ENCODE measurements at places on chromosomes 5 and 9.

DNA sequence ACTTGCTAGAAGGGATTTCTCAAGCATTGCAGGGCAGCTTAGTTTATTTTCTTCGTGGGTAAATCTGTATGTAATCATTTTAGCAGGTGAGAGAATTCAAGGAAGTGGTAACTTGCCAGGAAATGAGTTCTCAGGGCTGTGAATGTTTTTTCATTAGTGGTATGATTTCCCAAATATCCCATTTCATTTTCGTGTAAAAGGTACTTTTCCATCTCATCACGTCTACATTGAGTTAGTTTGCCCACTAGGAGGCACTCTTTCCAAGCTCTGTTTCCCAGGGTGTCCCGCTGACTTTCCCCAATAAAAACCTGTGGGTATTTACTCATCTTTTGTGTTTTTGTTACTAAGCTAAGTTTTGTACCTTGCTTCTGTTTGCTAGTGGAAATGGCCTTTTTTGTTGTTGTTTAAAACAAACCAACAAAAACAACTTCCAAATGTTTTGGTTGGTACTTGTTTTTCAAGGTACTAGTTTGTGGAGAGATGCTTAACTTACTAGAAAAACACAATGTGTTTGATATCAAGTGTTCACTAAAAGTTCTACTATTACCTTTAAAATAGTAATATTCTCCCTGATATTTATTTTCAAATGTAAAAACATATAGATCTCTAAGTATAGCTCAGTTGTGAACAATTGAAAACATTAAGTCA is 373.6 kb downstream of the ADGRV1 start:
- peak; percentile 44 for DNase-seq

DNA sequence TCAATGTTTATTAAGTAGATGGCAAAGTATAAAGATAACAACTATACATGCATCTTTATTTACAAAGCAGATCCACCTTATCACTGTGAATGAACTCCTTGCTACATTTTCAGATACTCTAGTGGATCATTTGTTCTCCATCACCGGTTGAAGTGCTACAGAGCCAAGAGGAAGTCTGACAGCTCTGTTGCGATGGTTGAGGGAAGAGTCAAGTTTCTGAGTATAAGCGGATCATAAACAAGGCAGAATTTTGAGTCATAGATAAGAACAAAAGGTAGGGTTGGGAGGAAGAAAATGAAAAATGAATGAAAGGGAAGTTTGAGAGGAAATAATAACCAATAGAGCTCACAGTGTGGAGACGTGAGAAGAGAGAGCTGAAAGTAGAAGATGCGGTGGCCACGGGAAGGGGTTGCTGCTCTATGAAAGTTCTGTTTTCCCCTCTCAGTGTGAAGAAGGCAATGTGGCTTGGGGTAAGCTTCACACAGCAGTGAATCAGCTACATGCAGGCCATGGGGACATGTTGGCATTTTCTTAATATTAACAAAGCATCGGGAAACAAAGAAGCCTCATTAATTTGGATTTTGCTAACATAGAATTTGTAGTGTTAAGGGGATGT is 30.8 kb upstream of the KCNN2 start:
- DNase-seq = no peak

- no peak for DNase-seq
Observed at GRCh38 chr5:9540791-9541190, 5.1 kb downstream of the SEMA5A start.

DNA sequence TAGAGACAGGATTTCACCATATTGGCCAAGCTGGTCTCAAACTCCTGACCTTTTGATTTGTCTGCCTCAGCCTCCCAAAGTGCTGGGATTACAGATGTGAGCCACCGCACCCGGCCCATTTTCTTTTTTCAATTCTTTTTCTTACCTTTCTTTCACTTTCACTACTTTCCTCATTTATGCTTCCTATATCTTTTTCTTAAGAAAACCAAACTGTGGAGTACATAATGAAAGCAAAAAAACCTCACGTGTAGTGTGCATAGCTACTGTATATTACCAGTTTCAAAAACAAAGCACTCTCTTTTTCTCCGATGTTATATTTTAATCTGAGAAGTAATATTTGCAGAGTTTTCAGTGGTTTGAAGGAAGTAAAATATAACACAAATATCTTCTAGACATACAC is 8.0 kb upstream of the CAST start:
- DNase-seq = no peak

- peak; percentile 27 for DNase-seq
Observed at GRCh38 chr5:137155261-137156000, 343.7 kb downstream of the SPOCK1 start.

DNA sequence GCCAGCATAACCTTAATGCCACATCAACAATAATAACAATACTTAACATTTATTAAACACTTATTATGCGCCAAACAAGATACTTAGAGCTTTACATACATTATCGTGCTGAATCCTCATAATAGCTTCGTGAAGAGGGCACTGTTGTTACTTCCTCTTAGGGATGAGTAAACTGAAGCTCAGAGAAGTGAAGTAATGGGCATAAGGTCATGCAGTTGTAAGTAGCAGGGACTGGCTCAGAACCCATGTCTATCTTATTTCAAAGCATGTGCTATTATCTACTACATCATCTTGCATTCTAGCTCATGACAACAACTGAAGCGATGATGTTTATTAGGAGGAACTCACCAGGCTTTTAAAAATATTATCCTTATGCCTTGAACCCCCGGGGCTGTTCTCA is 34.9 kb upstream of the PPP3R2 start:
- DNase-seq = no peak

GRCh38 chr5:180080486-180081280 is 9.1 kb upstream of the RNF130 start:
- DNase-seq = no peak

GRCh38 chr5:91390268-91390667 is 7.2 kb upstream of the ARRDC3 start:
- no peak for DNase-seq

GRCh38 chr9:33044677-33045282 is 19.7 kb downstream of the DNAJA1 start:
- no peak for DNase-seq

DNA sequence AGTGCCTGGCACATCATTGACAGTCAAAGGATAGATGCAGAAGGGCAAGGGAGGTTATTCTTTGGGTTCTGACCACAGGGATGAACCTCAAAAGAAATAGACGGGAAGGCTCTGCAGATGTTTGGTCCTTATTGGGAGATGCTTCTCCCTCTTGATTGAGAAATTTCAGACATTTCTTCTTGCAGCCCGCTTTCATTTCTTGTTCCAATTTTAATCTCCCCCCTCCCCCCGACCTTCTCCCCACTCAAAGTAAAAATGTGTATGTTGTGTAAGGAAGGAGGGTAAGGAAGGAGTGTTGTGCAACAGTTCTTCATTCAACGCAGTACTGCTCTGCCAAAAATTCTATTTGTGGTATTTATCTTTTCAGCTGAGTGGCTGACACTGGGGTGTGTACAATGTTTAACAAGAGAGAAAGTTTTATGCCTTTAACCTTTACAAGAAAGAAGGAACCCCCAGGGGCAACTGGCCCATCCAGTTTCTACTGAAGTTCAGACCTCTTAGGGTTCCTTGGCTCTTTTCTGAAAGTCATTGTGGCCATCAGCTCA is 46.3 kb upstream of the TNFSF15 start:
- peak; percentile 0 for DNase-seq

DNA sequence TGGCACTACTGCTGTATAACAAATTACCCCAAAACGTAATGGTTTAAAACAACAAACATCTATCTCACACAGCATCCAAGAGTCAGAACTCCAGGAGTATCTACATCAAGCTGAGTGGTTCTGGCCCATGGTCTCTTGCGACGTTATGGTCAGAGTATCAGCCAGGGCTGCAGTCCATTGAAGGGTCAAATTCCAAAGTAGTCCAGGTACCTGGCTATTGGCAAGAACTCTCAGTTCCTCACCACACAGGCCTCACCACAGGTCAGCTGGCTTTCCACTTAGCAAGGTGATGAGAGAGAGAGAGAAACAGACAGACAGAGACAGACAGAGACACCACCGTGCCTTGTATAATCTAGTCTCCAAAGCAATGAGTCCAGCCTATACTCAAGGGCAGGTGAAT is 22.6 kb downstream of the EPB41L4A start:
- DNase-seq = no peak

DNA sequence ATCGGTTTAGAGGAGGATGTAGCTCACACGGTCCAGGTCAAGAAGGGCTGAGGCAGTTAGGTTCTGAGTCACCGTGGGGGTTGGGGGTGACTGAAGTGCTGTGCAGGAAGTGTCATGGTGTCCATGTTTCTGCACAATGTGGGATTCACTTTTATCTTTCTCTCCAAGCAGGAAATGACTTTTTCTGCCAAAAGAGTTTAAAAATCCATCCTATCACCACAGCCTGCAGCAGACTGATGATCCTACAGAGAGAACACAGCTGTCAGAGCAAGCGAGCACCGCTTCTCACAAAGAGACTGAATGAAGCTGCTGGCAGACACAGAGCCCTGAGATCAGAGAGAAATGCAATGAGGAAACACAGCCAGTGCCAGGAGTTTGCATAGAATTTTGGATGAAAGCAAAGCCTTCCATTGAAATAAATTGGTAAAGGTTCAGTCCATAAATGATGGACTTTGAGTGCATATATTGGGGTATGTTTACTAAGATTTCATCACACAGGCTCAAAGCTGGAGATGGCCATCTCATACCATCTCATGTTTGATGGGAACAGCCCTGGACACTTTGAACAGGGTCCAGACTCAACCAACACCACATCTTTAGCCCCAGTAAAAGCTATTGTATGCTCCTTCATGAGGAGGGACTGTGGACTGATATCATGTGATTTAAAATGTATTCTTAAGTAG is 213.9 kb upstream of the FBXL7 start:
- peak; percentile 10 for DNase-seq

DNA sequence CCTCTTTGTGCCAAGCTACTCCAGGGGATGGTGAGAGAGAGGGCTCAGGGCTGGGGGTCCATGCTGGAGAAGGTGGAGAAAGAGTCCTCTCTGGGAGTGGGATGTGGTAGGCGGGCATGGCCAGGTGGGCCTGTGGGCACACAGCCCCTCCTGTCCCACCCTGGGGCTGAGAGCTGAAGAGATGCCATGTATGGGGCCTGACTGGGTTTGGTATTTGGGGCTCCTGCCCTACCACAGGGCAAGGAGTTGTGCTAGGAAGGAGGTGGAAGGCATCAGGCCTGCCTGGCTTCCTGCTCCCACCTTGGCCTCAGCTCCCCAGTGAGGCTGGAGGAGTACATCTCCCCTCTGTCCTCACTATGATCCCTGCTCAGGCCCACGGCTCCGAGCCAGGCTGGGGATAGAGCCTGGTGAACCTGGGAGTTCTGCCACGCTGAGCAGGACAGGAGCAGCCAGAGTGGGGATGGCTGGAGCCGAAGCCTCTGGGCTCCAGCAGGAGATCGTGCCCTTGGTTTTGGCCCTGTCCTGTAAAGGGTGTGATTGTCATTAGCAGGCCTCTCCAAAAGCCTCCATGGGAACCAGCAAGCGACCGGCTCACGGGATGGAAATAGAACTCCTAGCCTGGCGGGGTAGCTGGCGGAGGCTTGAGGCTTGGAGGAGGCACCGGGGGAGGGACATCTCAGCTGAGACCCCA is 75.5 kb downstream of the CACNA1B start:
- DNase-seq = no peak

GRCh38 chr5:104564530-104564929 is 1001.9 kb upstream of the NUDT12 start:
- DNase-seq = no peak

GRCh38 chr9:99718631-99719030 is 103.1 kb upstream of the NR4A3 start:
- no peak for DNase-seq

DNA sequence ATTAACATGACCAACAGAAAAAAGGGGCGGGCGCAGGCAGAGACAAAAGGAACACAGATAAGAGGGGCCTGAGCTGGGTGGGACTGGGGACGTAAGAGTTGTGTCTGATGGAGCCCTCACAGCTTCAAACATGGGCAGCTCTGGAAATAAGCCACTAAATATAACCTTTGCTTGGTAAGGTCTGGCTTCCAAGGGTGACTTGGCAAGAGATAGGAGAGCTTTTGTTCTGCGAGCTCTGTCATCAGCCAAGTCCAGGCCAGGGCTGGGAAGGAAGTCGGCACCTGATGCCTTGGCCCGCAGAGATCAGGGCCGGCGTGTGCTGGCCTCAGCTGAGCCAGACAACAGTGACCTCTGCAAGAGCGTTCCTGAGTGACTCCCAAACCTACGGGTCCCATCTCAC is 11.8 kb downstream of the TRUB2 start:
- no peak for DNase-seq

DNA sequence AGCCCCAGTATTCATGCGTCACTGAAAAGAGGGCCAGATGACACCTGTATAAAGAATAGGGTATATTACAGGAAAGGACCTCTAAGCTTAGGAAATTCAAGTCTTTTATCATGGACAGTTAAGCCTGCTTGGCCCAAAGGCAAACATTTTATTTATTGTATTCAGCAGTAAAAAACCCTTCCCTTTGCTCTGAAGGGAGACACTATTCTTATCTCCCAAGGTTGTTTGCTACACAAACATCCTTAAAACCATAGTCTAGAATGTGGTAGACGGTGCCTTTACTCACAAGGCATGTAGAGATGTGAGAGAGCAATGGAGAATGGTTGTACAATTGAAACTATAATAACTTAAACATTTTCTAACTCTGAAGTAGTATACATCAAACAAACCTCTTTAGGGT is 33.9 kb downstream of the FTMT start:
- no peak for DNase-seq

DNA sequence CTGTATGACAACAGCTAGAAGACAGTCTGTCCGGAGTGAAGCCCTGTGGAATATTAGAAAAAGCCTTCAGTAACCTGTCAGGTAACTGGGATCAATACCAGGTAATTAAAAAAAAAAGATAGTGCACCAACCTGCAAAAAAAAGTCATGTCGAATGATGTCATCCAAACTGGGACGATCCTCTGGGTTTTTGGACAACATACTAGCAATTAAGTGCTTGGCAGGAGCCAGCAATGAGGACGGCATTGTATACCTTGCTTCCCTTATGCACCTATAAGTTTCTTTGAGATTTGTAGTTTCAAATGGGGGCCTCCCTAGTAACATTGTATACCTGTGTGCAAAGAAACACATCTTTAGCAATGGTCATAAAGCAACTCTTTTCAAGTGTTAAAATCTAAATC is 2.8 kb downstream of the PLK2 start:
- no peak for DNase-seq

DNA sequence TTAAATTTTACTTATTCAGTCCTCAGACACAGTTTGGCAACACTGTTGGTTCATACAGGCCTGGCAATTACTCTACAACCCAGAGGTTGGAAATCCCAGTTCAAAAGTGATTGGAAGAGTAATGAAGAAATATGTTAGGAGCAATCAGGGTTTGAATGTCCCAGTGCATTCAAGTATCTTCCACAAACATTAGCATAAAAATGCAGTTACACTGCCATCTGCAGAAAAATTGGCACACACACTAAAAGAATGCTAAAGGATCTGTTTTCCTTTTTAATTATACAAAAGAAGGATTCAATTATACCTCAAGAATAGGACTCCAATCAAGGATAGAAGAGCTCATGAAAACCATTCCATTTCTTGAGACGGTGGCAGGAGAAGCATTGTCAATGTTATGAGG is 130.2 kb downstream of the DNAH5 start:
- DNase-seq = no peak
